ENCODE measurements at places on chromosomes 7 and 10.

- DNase-seq, result no peak
Observed at GRCh38 chr10:49303711-49304110, 4.7 kb downstream of the C10orf71 start.

DNA sequence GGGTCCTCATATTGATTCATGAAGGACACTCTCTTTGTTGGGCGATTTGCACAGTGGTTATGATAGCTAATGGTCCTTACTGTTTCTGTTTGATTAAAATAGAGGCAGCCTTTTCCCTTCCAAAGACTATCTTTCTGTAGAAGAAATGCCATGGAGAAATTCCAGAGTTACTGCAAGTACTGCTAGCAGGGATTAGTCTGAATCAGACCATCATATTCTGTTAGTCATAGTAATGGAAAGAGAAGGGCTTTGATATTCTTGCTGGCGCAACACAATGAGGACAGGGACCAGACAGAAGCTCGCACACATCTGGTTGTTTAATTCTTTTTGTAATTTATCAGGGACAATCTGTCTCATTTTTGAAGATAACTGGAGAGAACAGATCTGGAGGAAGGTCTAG lies 304.5 kb upstream of the FZD8 start:
- DNase-seq, result no peak

GRCh38 chr7:1117321-1117928 lies 29.5 kb downstream of the GPER1 start:
- DNase-seq, result no peak

GRCh38 chr10:14602807-14603533 lies 171.7 kb downstream of the FAM107B start:
- DNase-seq, result no peak

DNA sequence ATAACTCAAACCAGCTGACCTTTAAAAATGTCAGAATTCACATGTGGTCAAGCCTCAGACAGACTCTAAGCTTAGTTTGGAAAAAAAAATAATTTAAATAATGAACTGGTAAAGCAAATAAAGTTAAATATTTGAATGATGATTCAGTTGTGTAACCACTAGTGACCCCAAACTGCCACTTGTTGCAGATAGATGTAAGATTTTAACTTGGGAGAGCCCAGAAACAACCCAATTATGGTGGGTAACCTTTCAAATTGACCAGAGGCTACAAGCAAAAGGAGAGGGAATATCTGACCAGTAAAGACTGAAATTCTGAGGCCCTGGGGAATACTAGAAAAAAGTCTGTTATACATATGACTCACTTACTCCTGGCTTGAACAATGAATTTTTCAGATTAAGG lies 268.1 kb downstream of the HPSE2 start:
- no peak for DNase-seq

Data from activated T-cell treated with anti-CD3 and anti-CD28 coated beads, Interleukin-2, amount 50 U/mL, for 72 hours (primary cell).